Activated T-helper 9 cell treated with anti-CD3 and anti-CD28 coated beads, Interleukin-2, amount 50 U/mL, for 16 hours (primary cell): ENCODE measurements at places on chromosomes 12 and 14.
A peak's percentile ranks its signal among the peaks of the same experiment; 100 is the strongest.

GRCh38 chr12:70583251-70583650 lies 54.0 kb downstream of the PTPRB start:
- no peak for DNase-seq

GRCh38 chr12:14567351-14568162 lies at the start of gene PLBD1:
PLBD1 (minus strand) TSS chr12:14567883; CDS start chr12:14567696, 187 bp downstream.
- no peak for DNase-seq

DNA sequence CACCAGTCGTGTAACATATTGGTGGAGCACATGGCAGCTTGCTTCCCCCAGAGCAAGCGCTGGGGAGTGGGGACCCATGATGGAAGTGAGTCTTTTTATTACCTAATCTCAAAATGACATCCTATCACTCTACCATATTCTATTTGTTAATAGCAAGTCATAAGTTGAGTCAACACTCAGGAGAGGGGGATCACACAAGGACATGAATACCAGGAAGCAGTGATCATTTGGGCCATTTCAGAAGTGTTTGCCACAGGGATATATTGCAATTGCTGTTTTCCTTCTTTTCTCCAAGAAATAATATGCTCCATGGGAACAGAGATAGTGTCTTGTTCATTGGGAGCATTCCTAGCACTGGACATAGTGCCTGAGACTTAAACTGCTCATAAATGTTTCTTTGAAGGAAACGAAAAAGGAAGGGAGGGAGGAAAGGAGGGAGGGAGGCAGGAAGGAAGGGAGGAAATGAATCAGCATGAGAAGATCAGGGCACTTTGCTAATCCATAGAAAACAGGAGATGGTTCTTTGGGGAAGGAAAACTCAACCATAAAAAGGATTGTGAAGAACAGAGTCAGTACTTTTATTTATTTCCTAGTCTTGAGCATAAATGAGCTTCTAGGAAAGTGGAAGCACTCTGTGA lies 39.2 kb upstream of the EEA1 start:
- DNase-seq = no peak

DNA sequence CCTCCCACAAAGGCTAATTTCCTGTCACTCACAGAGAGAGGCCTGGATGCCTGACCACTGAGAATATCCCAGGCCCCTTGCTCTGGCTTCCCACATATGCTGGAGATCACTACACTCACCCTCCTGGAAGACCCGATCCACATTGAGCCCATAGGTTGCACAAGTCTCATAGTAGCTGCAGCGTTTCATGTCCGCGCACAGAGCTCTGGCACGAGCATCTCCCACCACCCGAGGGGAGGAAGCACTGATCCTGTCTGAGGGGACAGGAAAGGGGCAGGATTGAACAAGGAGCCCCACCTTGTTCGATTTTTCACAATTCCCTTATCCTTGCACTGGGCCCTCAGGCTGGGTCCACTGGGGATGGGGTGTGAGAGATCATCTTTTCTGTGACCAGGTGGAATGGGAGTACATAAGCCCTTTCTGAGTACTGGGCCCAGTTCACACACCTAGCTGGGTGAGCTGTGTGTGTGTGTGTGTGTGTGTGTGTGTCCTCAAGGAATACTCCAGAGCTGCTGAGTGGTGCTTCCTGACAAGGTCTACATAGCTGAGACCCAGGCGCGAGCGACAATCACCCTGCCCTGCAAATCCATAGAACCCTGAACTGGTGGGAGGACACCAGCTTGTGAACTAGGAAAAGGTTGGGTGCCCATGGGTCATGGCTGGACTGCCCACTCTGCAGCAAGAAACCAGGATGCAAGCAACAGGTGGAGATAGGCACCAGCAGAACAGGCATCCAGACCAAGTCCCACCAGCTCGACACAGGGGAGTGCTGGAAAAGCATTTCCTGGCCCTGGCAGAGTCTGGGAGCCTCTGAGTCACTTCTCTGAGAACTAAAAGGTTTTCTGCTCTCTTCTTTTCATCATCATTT lies 5.6 kb downstream of the AGAP2 start:
- no peak for DNase-seq

DNA sequence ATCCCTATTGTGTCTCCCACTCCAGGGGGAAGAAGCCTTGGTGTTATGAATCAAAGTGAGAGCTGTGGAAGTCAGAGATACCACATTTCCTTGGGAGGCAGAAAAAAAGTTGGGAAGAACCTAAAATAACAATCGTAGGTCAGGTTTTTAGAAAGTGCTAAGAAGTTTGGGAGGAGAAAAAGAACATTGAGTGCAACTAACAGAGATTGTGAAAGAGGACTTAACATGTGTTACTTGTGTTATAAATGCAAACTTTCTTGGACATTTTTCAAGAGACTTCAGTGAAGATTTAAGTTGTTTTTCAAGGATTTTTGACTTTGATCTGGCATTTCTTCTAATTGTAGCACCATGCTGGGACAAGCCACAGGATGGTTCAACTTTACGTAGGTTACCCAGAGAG lies 7.8 kb upstream of the ERP27 start:
- no peak for DNase-seq

- DNase-seq = no peak
Measured at GRCh38 chr12:11171969-11172675, 1.1 kb downstream of the SMIM10L1 start.

- no peak for DNase-seq
Measured at GRCh38 chr14:77682158-77682553, 25.7 kb downstream of the ALKBH1 start.

DNA sequence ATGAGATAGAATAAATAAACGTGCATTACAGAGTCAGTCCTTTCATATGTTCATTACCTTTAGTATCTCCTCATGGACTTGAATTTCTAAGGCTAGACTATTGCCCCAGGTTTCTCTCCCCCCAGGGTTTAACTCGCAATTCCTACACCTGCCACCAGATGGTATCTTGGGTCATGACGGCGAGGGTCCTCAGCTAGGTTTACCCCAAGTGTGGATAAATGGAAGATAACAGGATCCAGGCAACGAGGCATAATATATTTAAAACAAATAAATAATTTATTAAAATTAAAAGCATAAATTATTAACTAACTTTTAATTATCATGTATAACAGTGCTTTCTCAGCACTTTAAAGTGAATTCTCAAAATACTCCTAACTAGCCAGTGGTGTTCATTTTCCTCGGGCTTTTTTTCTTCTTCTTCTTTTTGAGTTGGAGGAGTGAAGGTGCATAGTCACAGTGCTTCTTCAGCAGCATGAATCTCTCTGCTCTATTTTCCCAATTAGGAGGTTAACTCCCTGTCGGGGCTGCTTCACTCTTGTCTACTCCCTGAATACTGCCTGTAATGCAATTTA lies 243.5 kb upstream of the CAND1 start:
- peak; percentile 3 for DNase-seq

GRCh38 chr14:68978172-68978911 lies 760 bp downstream of the ACTN1 start:
- peak; percentile 19 for DNase-seq

DNA sequence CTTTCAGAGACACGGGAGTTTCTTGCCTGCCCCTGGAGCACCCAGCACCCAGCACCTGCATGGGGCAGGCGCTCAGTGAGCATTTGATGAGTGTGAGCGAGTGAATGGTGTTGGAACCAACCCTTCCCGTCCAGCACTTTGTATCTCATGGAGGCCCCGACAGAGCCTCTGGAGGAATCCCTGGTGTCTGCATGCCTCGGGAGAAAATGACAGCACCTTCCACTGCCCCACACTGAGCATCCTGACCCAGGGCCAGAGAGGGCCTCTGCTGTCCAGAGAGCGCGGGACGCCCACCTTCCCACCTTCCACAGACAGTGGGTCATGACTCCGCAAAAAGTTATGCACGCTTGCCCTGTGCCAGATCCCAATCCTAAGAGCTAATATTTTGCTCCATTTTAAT lies 103.0 kb upstream of the BCL11B start:
- DNase-seq = no peak

GRCh38 chr12:795305-795704 lies 42.9 kb downstream of the WNK1 start:
- DNase-seq = peak; percentile 52

- DNase-seq = no peak
Measured at GRCh38 chr14:68834816-68835215, 41.9 kb upstream of the ZFP36L1 start.

DNA sequence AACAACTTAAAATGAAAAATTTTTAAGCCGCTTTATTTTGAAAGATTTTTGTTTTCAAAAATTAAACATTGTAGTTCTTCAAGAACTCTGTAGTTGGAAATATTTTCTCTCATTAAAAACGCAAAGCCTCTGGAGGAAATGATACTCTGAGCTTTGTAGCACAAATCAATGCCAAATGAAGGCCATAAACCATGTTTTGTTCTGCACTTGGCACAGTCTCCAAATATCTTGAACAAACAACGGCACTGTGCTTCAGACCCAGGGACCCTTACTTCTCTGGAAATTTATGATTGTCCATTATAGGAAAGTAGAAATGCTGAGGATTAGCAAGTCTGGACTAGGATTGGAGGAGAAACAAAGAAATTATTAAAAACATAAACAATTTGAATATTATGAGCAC lies 160.8 kb upstream of the BMP4 start:
- DNase-seq = no peak

GRCh38 chr12:98439981-98440581 lies 75.3 kb upstream of the TMPO start:
- DNase-seq = no peak

GRCh38 chr14:79652513-79653307 lies 558.6 kb downstream of the DIO2 start:
- DNase-seq = no peak

- DNase-seq = no peak
Measured at GRCh38 chr14:74763803-74764531, 851 bp downstream of the YLPM1 start.

DNA sequence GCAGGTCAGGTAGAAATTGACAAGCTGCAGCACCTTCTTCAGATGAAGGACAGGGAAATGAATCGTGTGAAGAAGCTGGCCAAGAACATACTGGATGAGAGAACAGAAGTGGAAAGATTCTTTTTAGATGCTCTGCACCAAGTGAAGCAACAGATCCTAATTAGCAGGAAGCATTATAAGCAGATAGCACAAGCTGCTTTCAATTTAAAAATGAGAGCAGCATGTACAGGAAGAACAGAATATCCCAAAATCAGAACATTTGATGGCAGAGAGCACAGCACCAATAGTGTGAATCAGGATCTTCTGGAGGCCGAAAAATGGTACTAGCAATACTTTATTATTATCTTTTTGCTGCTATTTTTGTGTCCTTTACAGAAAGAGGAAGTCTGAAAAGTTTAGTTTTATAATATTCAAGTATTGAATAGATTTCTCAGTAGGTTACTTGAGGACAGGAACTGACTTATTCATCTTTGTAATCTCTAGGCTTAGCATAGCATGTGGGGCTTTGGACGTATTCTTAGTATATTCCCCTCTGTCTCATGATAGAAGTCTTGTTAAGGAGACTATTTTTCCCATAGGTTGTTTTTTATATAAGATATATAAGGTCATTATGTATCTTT lies 30.8 kb downstream of the BBOF1 start:
- no peak for DNase-seq

DNA sequence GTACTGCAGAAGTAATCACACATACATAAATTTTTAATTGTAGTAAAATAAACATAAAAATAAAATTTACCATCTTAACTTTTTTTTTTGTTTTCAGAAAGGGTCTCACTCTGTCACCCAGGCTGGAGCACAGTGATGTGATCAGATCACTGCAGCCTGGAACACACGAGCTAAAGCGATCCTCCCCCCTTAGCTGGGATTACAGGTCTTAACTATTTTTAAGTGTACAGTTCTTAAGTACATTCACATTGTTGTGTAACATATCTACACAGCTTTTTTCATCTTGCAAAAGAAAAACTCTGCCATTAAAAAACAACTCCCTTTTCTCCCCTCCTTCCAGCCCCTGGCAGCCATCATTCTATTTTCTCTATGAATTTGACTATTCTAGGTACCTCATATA lies 92.3 kb downstream of the PPP1R12A start:
- no peak for DNase-seq

- no peak for DNase-seq
Measured at GRCh38 chr14:22314183-22314820, 274.7 kb downstream of the DAD1 start.

- DNase-seq = no peak
Measured at GRCh38 chr12:116474331-116474730, 84.8 kb upstream of the MAP1LC3B2 start.

DNA sequence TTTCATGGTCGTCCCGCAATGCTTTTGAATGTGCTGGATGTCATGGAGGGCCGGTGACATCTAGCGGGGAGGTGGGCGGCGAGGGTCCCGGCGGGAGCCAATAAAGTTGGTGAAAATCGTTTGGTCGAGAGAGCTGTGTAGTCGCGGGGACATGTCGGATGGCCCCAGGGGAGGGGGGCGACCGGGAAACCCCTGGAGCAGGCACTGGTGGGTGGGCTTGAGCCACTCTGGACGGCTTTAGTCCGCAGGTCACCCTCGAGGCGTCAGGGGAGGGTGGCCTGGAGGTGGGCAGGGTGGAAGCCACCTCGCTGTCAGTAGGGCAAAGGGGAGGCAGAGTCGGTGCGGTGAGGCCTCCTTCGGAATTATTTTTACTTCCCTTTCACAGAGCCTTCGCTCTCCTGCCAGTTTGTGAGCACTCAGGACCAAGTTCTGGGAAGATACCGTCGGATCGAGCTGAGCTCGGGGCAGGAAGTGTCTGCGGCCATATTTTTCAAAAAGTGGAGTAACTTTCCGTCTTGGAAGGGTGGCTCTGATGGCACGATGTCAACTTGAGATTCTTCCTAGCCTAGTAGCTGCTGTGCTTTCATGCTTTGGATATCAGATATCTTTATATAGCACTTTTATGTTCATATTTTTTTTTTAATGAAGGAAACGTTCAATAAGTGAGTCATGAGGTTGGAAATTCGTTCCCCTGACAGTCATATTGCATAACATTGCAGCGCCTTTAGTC lies 28.2 kb downstream of the WBP11 start:
- DNase-seq = peak; percentile 11

DNA sequence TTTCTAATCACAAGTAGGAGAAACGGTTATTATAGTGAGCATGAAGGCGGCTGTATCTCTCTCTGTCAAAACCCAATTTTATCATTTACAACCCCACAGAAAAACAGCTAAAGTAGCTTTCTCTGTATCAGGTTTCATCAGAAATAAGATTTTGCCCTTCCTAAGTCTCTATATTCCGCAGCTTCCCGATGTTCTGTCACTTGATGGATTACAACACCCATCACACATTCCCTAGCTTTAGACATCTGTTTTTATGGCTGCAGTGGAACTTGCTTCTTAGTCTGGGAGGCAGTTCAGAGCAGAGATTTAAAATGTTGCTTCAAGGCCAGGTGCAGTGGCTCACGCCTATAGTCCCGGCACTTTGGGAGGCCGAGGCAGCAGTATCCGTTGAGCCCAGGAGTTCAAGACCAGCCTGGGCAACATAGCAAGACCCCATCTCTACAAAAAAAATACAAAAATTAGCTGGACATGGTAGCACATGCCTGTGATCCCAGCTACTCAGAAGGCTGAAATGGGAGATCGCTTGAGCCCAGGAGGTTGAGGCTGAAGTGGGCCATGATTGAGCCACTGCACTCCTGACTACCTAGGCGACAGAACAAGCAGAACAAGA lies 27.6 kb upstream of the FOXN3 start:
- no peak for DNase-seq

- no peak for DNase-seq
Measured at GRCh38 chr12:52584156-52584682, 10.6 kb upstream of the KRT74 start.
